ENCODE measurements at places on chromosomes 6 and 20.

- no peak for DNase-seq
These were observed 21.6 kb upstream of the TMEM217 start for GRCh38 chr6:37279366-37280134.

GRCh38 chr20:24657196-24657595 is 187.8 kb downstream of the SYNDIG1 start:
- no peak for DNase-seq

GRCh38 chr6:84568971-84569370 is 195.4 kb downstream of the TBX18 start:
- peak; percentile 46 for DNase-seq

- no peak for DNase-seq
These were observed 56.1 kb downstream of the MEP1A start for GRCh38 chr6:46849361-46849690.

GRCh38 chr6:144612811-144613210 is 327.7 kb downstream of the UTRN start:
- DNase-seq = no peak

- no peak for DNase-seq
These were observed 57.6 kb downstream of the GOPC start for GRCh38 chr6:117544716-117545115.

GRCh38 chr6:131225127-131225526 is 89.9 kb downstream of the AKAP7 start:
- DNase-seq = no peak

DNA sequence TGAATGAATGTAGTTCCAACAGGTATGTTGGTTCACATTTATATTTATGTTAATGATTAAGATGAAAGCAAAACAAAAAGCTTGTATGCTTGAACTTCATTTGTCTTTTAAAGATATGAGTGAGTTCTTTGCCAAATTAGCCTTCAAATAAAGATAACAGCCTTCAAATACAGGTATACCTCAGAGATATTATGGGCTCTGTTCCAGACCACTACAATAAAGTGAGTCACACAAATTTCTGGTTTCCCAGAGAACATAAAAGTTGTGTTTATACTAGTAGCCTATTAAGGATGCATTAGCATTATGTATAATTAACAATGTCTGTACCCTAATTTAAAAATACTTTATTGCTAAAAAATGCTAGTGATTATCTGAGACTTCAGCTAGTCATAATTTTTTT is 245.3 kb upstream of the MAN1A1 start:
- DNase-seq = no peak

DNA sequence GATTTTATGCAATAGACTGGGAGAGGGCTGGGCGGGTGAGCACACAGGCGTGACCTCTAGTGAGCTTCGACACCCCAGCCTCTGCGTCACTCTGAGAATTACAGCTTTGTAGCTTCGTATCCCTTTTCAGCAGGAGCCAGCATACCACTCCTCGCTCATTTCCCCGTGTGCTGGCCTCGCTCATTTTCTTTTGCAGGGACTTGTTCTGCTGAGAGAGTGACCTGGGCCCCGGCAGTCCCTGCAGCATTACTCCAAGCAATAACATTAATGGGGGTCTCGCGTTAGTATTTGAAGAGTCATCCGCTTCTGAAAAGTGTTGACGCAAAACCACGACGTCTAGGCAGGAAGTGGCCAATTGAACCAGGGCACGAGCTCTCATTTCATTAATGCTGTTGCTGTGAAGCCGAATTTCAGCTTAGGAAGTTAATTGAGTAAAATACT is 193.7 kb downstream of the QKI start:
- no peak for DNase-seq

DNA sequence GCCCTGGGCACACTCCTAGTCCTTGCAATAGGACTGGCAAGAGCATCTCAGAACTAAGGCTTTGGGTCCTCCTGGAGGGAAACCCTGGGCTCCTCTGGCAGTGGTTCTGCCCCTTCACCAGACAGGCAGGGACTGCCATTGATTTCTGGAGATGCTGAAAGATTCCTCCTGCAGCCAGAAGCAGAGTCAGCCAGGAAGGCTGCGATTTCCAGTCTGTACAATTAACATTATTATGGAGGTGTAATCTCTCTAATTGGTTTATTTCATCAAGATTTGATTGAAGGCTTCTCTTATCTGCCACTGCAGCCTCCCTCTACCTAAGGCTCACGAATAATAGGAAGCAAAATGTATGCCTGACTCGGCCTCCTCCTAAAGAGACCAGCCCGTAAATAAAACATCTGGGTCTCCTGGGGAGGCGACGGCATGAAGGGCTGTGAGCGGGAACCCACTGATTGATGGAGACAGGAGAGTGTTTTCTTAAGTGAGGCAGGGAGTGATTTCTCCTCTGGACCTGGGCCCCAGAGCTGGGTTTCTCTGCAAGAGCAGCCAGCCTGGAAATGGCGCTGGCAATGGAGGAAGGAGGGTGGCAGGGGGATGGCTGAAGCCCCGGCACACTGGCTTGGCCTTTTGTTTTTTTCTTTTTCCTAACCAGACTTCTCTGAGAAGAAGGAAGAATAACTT is 689.6 kb downstream of the DHX35 start:
- no peak for DNase-seq

DNA sequence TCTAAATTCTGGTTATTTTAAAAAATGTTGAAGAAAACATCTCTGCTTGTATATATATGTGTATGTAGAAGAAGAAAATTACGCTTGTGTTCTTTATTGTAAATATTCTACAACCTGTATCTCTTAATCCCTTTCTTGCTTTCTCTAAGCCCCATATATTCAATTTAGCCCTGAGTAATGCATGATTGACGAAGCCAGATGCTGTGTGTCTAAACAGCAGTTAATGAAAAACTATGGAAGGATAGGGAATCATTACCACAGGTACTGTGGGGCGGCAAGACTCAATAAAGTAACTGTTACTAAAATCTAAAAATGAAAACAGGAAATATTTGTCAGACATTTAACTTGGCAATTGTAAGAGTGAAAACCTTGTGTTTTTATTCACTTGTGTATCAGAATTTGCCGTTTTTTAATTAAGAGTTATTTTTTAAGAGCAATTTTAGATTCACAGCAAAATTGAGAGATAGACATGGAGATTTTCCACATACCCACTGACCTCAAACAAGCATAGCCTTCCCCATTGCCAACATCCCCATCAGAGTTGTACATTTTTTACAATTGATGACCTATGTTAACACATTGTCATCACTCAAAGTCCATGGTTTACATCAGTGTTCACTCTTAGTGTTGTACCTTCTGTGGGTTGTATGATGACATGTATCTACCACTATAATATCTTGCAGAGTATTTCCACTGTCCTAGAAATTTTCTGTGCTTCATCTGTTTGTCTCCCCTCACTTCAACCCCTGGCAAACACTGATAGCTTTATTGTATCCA is 76.7 kb downstream of the BCKDHB start:
- DNase-seq = peak; percentile 29

- DNase-seq = no peak
These were observed 146.4 kb upstream of the STXBP5 start for GRCh38 chr6:147057705-147058342.

GRCh38 chr6:14089224-14089623 is 28.3 kb upstream of the CD83 start:
- no peak for DNase-seq

DNA sequence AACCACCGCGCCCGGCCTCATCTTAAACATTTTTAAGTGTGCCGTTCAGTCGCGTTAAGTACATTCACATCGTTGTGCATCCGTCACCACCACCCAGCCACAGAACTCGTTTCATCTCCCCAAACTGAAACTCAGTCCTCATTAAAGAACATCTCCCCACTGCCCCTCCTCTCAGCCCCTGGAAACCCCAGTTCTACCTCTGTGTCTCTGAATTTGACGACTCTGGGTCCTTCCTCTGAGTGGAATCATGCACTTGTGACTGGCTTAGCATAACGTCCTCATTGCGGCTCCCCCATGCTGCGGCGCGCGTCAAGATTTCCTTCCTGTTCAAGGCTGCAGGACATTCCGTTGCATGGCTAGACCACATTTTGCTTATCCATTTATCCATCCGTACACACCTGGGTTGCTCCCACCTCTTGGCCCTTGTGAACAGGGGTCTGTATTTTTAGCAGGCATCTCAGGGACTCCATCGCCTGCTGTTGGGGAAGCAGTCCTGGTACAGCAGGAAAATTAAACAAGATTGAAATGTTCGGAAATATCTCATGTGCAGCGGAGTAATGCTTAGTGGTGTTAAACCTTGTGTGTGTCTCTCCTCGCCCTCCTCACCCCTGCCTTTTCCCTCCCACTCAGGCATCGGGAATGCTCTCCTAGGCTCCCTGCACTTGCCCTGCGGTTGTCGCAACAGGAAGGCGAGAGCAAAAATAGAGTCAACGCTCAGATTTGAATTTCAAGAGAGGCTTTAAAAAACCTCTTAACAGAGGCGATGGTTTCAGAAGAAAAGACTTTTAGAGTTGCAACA is 127.9 kb downstream of the PXDC1 start:
- DNase-seq = peak; percentile 13

- DNase-seq = no peak
These were observed 148.2 kb downstream of the BMP7 start for GRCh38 chr20:57118107-57118769.

- DNase-seq = no peak
These were observed 5.7 kb downstream of the HLA-DRA start for GRCh38 chr6:32445321-32445854.

- DNase-seq = no peak
These were observed 163.7 kb downstream of the MANEA start for GRCh38 chr6:95741045-95741444.

DNA sequence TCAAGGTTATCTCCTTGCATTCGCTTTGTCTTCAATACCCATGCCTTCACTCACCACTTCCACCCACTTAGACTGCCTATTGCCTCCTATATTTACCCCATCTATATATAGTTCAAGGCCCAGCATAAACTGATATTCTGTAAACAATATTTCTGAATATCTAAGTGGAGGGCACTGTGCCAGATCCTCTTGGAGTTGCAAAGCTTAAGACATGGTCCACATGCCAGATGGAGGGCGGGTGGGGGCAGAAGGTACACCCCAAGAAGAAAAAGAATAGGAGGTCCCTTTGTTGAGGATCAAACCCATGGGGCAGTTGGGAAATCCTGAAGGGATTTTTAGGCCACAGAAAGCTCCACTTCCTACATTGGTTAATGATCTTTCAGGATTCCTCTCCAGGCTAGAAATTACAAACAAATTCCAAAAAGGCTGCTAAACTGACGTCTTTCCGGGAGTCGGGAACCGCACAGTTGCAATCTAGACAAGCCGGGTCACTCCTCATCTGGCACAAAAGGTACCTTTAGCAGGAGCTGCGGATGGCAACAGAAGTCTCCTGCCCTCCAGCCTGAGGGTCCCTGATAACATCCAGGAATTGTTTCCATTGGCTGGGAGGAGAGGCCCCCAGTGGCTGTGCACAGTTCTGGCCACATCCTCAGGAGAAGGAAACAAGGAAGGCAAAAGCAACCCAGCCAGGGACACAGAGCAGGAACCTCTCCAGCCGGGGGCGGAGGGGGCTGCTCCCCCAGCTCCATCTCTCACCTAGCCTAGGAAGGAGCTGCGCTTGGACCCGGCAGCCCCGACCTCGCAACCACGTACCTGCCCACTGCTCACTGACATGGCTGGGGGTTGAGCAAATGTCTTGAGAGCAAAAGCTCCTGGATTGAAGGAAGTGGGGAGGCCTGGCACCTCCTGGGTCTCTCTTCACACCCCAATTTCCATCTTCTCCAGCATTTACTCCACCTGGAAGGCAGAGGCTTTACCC is 5.9 kb upstream of the LPIN3 start:
- no peak for DNase-seq

GRCh38 chr20:18663932-18664331 is 76.1 kb downstream of the DTD1 start:
- no peak for DNase-seq

- DNase-seq = no peak
These were observed 411.9 kb upstream of the SASH1 start for GRCh38 chr6:147930745-147931144.

GRCh38 chr6:151044465-151045441 is 179.3 kb downstream of the MTHFD1L start:
- DNase-seq = peak; percentile 98

DNA sequence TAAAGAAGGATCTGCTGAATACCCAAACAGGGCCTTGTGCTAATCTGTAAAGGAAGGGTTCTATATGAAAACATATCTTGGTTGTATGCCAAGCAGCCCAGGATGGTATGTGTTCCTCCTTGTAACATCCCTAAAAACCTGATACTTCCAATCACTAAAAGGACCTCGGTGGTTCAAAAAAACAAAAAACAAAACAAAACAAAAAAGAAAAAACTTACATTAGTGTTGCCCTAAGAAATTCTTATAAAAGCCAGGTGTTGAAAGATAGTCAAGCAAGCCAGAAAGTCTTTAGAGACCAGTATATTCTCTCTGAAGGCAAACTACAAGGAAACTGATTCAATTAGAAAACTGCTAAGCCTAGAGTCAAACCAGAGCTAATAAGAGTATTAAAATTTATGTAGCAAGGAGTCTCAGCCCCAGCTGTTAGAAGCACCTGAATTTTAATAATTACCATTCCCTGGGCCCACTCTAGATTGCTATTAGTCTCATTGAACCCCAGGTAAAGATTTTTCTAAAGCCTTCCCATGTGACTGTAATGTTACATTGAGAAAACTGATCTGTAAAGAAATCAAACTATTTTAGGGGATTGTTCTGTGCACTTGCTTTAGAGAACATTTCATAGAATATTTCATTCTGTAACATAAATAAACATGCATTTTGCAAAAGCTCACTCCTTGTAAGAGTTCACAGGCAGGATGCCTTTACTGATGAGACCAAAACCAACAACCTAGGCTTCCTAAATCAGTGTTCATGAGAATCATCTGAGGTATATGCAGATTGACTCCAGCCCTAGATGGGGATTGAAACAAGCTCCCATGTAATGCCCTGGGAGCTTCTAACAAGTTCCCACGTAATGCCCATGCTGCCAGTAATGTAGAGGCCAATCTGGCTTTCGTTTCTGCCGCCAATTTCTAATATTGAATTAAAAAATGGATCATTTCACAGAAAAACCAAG is 95.2 kb upstream of the BTN3A2 start:
- DNase-seq = no peak

- DNase-seq = no peak
These were observed 9.9 kb upstream of the PI16 start for GRCh38 chr6:36944650-36945049.

DNA sequence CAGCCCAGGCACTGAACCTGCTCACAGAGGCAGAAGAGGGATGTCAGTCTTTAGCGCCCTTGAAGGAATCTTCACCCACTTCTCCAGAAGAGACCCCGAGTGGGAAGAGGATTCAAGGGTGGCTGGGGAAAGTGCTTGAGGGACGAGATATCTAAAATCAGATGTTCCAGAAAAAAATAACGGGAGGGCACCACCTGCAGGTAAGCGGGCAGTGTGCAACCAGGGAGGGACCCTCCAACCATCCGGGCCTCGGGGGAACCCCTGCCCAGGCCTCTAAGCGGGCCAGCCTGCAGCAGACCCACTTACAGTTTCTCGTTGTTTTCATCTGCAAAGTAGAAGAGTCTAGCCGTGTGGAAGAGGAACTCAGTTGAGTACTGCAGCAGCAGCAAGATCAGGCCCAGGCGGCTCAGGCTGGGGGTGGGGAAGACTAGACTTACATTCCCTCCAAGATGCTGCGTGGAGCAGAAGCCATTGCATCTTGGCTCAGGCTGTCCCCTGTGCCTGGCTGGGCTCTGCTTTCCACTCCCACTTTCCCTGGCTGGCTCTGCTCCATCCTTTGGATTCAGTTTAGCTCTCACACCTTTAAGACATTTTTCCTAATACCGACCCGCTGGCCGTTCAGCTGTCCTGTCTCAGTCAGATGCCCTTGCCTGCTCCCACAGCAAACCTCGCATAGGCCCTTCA is 71.0 kb downstream of the TRAM2 start:
- no peak for DNase-seq

Data from dermis microvascular lymphatic vessel endothelial cell (primary cell).